ENCODE measurements at places on chromosomes 6 and 20.
A peak's percentile ranks its signal among the peaks of the same experiment; 100 is the strongest.

DNA sequence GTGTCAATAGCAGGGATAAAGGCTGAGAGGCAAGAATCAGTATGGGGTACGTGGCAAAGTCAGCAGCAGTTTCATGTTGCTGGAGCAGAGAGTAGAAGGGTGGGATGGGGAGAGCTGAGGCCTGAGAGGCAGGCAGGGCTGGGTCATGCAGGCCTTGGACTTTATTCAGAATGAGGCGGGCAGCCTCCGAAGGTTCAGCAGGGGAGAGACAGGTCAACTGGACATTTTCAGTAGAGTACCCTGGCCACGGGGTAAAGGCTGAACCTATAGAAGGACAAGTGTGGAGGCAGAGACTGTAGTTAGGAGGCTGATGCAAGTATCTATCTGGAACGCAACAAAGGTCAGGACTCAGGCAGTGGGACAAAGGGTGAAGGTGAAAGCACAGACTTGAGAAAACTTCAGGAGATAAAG is 13.7 kb downstream of the NOTCH4 start:
- no peak for DNase-seq

GRCh38 chr6:753486-753885 is 60.5 kb upstream of the EXOC2 start:
- no peak for DNase-seq

DNA sequence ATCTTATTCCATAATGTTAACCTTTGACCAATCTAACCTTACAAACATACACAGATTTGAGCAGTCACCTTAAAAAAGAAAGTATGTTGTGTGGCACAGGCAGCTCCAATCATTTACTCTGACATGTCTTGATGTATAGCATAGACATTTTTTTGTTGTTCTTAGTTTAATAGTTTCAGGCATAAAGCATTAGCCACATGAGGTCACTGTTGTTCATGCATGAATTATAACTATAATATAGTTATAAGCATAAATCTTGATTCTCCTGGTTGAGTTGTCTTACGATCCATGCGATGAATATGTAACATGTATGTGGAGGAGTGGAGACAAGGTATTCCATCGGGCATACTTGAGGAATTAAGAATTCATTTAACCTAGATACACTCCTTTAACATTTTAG is 26.1 kb upstream of the NKAIN2 start:
- peak; percentile 2 for DNase-seq

GRCh38 chr6:8059129-8059528 is 5.1 kb downstream of the BLOC1S5 start:
- DNase-seq = peak; percentile 59

GRCh38 chr6:24139080-24139479 is 13.1 kb downstream of the NRSN1 start:
- DNase-seq = no peak

GRCh38 chr20:57391439-57392301 is 474 bp downstream of the RBM38 start:
- DNase-seq = peak; percentile 51

- DNase-seq = peak; percentile 78
These were observed 6.5 kb downstream of the BTN2A2 start for GRCh38 chr6:26389349-26389894.

DNA sequence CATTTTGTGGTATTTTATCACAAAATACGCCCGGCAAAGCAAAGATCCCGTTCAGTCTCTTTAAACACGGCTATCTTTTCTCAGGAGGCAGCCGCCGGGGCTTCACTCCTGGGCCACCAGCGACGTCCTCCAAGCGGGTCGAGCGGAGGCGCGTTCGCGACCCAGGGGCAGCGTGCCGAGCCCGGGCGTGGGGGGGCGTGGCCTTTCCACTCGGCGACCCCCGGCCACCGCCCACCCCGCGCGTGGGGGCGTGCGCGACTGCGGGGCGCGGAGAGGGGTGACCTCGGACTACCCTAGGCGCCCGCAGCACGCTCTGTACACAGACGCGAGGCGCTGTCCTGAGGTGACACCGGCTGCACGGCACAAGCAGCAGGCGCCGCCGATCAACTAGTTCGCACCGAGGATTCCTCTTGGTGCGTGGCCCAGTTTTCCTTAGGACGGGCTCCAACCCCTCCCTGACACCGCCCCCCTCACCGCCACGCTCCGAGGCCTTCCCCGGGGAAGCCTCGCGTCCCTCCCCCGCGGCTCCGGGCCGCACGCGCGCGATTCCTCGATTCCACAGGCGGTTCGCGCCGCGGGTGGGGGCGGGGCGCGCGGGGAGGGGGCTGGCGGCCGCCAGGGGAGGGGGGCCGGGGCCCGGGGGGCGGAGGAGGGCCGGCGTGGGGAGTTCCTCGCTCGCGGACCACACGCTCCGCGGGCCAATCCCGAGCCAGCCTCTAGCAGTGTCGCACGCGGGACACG is 1.1 kb upstream of the JARID2 start:
- no peak for DNase-seq

GRCh38 chr6:36888654-36889481 is 3.1 kb downstream of the C6orf89 start:
- no peak for DNase-seq

DNA sequence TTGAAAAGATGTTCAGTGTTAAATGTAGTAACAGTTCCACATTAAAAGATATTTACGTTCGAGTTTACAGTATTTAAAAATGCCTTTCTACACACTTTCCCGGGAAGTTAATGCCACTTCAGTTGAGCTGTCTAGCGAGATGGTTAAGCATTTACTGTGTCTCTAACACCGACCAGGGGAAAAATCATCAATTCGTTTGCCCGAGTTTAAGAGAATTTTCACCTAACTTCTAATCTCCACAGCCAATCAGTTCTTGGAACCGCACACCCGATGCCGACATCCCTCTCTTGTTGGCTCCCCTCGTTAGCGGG is 58.2 kb downstream of the FAM217A start:
- no peak for DNase-seq

- no peak for DNase-seq
These were observed 165.4 kb downstream of the GMPR start for GRCh38 chr6:16403831-16404230.

DNA sequence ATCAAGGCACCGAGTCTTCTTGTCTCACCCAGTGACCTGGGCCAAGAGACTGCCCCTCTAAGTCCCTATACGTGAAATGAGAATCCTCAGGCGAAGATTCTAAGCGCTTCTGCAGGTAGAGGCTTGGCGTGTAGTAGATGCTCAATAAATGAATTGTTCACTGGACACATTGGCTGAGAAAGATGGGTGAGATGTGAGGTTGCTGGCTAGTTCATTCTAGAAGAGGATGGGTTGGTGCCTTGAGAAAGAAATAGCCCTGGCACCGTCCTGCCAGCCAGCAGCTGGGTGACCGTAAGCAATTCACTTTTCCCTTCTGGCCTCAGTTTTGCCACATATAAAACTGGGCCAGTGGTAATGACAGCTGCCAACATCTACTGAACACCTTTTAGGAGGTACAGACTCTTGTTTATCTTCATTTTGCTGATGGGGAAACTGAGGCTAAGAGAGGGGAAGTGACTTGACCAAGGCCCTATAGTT is 1.4 kb downstream of the SRC start:
- DNase-seq = no peak

- no peak for DNase-seq
These were observed 9.7 kb downstream of the ARMC12 start for GRCh38 chr6:35746516-35746915.

GRCh38 chr6:141830530-141830929 is 302.2 kb upstream of the GJE1 start:
- no peak for DNase-seq

- DNase-seq = no peak
These were observed 126.7 kb upstream of the NEDD9 start for GRCh38 chr6:11358904-11359830.

DNA sequence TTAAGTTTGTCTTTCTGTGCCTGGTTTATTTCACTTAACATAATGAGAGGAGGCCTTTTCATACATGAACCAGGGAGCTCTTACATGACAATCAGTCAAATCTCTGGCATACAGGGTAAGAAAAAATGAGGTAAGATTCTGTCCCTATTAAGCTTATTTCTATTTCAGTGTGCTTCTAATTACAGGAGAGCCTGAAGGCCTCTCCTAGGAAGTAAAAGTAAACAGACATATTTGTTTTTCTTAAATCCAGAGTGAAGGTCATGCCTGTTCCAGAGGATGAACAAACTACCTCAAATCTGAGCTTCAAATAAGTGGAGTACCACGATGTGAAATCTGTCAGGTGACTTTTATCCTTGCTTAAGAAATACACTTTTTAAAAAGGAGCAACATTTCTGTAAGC is 72.6 kb downstream of the POPDC3 start:
- no peak for DNase-seq

All from suppressor macrophage treated with lipopolysaccharide for 1 hour (primary cell).